ENCODE measurements at places on chromosomes 1 and 21.
A peak's percentile ranks its signal among the peaks of the same experiment; 100 is the strongest.

DNA sequence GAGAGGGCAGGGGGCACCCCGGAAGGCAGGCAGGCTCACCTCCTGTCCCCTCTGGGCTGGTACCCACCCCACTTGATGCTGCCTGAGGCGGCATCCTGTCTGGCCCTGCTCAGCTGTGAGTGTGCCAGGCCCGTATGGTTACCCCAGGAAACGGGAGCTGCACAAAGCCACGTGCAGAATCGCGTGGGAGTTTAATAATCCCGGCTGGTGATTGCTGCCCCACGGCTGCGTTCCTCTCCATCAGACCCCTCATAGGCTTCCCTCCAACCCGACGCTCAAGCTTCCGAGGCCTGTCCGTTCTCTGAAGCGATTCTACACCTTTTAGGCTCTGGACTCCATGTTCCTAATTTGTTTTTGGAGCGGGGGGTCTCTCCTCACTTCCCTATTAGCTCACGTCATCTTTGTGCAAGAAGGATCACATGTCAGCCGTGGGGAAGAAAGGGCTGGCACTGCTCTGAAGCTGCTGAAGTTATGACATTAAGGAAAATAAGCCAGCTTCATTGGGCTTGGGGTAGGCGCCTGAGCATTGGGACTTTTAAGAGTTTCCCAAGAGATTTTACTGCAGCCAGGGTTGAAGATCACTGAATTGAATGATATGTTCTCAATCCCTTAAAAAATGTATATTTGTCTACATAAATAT lies 1.1 kb upstream of the B3GALT5 start:
- DNase-seq: no peak

GRCh38 chr1:94068096-94068998 lies 52.6 kb downstream of the ABCA4 start:
- DNase-seq: no peak

- no peak for DNase-seq
Measured at GRCh38 chr1:208003241-208003640, 92.3 kb upstream of the CD34 start.

DNA sequence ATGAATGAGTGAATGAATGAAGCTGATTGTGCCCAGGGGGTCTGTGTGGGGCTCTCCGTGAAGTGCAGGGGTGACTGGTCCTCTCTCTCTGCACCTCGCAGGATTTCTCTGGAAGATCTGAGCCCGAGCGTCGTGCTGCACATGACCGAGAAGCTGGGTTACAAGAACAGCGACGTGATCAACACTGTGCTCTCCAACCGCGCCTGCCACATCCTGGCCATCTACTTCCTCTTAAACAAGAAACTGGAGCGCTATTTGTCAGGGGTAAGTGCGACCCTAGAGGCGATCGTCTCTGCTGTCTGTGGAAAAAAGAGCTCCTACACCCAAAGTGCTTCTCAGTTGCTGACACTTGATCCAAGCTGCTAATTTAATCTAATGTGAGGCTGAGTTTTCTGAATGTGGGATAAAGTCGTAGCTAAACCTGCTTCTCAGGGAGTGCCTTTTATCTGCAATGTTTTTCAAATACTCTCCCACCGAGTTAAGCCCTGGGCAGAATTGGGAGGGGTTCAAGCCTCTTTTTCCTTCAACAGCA lies 101.7 kb downstream of the HUNK start:
- DNase-seq: no peak

DNA sequence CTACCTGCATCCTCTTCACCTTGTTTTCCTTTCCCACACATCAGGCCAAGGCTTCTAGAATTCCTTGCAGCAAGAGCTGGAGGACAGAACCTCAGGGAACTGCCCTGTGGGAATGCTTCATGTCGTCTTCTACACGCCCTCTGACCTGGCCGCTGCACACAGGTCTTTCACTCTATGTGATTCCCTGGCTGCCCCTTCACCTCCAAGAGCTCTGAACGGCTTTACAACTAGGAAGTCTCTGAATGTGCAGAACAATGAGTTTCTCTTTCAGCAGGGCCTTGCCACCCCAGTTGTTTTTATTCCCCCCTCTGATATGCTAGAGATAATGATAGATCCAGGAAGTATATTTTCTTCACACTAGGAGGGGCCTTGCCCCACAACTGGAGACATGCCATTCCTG lies 142.6 kb downstream of the CLIC6 start:
- DNase-seq: no peak

DNA sequence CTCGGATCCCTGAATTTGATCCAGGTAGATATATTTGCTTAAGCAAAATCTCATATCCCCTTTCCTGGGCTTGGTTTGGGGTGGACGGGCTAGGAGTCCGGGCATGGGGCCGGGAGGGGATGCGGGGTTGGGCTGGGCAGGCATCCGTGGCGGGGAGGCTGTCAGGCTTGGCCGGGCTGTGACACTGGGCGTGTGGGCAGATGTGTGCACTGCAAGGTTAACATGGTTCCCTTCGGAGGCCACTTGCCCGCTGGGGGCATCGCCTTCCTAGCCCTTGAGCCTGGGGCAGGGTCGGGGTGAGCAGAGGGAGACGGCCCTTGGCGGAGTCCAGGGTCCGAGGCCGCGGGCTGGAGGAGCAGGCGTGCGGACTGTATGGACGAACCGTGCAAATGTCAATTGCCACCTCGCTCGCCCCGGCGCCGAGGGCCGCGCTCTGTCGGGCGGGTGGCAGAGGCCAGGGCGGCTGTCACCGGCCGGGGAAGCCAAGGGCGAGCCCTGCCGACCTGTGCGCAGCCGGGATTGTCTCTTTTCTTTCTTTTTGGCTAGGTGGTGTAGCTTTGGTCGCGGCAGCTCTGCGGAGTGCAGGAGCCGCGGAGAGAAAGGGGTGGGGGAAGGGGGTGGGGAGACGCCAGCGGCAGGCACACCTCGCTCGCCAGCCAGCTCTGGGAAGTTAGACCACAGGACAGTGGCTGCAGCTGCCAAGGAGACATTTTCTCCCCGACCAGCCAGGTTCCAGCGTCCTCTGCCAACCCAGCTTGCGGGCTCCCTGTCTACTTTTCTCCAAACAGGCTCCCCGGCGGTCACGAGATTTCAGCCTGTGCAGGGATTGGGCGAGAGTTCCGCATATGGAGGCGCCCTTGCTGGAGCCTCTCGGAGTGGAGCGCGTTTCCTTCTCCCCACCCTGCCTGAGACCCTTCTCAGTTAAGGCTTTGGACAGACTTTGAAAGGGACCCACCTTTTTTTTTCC lies 1.3 kb downstream of the RCOR3 start:
- DNase-seq: peak; percentile 14

DNA sequence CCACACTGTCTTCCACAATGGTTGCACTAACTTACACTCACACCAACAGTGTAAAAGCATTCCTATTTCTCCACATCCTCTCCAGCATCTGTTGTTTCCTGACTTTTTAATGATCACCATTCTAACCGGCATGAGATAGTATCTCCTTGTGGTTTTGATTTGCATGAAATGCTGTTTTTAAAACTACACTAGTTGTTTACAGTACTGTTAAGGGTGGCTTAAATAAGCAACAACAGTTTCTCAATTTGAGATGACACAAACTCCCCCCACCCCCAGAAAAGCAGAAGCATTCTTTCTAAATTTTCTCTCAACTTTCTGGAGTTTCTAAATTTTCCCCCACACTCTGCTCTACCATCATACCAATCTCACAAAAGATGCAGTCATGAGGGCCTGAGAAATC lies 7.1 kb upstream of the SLAMF7 start:
- DNase-seq: no peak

GRCh38 chr1:201772178-201772577 lies 56.8 kb upstream of the IPO9 start:
- no peak for DNase-seq
